ENCODE measurements at places on chromosomes 4 and X. TPM values are rescaled to one million over a fixed set of nuclear protein-coding genes. Genes with fewer than 3 reads are reported as not detected.
A peak's percentile ranks its signal among the peaks of the same experiment; 100 is the strongest.

PDS5A gene
- 87.3 TPM for total RNA-seq

DNA sequence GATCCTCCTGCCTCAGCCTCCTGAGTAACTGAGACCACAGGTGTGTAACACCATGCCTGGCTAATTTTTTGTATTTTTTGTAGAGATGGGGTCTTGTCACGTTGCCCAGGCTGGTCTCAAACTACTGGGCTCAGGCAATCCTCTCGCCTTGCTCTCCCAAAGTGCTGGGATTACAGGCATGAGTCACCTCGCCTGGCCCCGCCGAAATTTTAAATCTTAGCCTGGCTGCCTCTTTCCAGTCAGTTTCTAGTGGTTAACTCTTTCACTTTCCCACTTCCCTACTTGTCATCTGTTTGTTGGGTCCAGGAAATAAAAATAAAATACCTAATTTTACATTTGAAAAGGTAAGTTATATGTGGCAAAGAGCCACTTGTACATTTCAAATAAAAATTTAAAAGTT, 62.4 kb downstream of the TMEM165 start:
- DNase-seq, result no peak

DGAT2L6 gene
- not detected for total RNA-seq

GRCh38 chr4:76526585-76526990, 91.6 kb downstream of the SHROOM3 start:
- DNase-seq, result peak; percentile 76

- no peak for DNase-seq
Observed at GRCh38 chrX:149504226-149504914, 736 bp downstream of the IDS start.

GAB1 gene
- 14.6 TPM for total RNA-seq

GRCh38 chr4:34850968-34851367, 1393.3 kb downstream of the ARAP2 start:
- DNase-seq, result no peak

NAP1L5 gene
- total RNA-seq, result 1.4 TPM

SSX4 gene
- not detected for total RNA-seq

DNA sequence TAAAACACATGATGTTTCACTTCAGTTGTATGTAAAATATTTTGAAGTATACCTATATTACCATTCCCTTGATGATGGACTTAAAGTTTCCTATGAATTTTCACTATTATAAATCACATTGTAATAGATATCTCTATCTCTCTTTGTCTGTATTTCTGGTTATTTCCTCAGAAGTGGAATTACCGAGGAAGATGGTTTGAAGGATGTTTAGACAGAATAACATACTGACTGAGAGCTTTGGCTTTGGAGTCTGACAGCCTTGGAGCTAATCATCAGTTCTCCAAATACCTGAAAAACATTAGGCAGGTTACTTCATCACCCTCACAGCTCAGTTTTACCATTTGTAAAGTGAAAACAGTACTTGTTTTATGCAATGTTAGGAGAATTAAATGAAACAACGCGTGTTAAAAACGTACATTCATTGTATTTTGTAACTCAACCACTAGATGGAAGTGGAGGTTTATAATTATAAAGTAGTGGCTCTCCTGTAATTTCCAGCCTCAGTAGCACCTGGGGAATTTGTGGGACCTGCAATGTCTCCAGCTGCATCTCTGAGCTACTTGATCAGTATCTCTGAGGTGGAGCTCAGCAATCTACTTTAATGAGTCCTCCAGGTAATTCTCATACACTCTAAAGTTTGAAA, 14.3 kb downstream of the JCHAIN start:
- peak; percentile 29 for DNase-seq

FATE1 gene
- total RNA-seq, result not detected

DNA sequence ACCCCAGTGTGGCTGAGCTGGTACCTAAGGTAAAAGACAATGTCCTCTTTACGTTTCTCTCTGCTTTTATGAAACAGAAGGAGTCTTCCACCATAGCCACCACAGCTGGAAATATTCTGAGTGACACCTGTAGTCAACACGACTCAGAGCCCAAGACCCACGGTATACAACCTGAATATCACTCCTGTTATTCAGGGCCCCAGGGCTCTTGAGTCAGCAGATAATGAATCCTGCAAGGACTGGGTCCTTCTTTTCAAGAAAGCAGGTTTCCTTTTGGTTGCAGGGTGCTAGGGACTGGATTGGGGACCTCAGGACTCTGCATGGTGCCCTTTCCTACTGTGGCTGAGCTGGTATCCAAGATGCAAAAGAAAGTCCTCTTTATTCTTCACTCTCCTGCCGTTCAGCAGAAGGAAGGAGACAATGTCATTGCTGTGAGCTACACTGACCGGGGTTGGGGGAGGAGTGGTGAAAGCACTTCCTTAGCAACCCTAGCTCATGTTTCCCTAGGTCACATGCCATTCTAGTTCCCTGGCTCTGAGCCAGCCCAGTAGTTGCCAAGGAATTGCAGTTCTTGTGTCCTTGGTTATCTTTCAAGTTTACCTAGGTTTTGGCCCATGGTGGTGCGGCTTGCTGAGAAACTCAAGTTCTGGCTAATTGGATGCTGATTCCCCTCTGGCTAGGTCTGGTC, 23.7 kb upstream of the UNC5C start:
- peak; percentile 50 for DNase-seq
